ENCODE measurements at places on chromosomes 1 and 21.
A peak's percentile ranks its signal among the peaks of the same experiment; 100 is the strongest.

DNA sequence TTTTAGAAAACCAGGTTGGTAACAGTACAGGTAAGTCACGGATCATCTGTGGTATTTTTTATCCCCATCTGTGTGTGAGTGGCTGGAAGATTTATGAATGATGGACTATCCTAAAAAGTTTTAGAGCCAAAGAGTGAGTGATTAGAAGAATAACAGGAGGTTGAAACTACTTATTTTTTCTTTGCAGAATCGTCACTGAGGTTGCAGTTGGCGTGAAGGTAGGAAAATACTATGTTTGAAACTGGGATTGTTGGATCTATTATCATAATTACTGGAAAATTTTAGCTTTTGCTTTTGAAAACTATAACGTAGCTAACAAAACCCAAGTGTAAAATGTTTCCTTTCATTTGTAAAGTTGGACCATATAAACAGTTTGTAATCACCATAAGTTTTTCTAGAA is 1.8 kb downstream of the PTBP2 start:
- DNase-seq, result no peak

DNA sequence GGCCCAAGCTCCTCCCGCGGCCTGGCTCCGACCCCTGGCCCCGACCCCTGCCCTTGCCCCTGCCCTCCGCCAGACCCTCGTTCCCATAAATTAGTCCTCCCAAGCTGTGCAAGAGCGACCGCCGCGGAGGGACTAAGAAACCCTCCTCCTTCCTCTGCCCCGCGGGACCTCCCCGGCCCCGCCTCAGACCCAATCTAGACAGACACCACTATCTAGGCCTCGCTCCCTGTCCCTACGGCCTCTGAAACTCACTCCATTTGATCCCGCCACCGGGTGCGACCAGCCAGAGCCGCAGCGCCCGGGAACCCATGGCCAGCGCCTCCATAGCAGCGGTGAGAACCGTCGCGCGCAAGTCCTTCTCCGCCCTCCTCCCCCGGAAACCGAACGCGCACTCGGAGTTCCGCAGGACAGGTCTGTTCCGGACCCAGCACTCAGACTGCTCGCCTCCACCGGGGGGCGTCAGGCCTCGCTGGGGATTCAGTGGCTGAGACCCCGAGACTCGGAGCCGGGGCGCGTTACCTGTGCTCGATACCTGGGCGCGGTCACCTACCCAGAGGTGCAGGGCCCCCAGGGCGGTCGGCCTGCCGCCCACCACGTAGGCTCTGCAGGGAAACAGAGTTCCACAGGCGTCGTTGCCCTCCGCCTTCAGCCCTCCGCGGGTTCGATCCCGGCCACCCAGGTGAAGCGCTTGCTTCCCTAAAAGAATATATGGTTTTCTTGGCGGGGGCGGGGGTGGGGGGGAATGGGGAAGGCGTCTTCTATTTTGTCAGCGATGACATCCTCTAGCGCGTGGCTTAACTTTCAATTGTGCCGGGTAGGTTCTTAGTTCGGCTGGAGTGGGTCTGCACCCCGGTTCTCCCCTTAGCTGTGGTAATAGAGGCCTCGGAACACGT is at the start of gene MRPL39:
TSS of gene MRPL39 (minus strand) at position 331 of the 893 bp plus-strand sequence. CDS start at position 325, 6 bp downstream.
- peak; percentile 80 for DNase-seq

DNA sequence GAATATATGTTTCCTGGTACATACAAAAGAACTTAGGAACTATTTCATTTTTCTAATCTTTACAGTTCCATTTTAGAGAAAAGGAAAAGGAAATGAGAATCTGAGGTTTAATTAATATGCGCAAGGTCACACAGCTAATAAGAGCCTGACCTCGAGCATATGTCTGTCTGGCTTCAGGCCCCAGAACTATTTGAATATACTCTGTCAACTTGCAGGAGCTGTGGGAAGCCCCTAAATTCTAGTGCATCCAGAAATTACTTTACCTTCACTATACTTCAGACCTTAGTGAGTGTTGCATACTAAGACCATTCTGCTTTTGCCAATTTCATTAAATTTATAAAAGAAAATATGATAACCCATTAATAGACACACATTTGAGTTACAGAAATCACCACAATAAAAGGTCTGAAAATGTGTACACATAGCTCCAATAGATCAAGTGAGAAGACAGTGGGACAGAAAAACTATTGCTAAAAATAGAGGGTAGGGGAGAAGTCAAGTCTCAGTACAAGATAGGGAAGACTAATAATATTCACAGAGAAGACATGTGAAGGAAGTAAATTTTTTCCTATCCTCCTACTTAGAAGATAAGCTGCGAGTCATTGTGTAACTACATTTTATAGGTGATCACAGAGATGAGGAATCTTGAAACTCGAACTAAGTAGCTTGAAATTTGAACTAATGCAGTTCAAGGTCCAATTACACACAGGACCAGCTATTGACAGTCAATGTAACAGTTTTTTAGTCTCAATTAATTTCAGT is 3.8 kb downstream of the RGS13 start:
- no peak for DNase-seq

GRCh38 chr1:181151378-181152326 is 63.2 kb downstream of the IER5 start:
- DNase-seq, result no peak

- no peak for DNase-seq
Observed at GRCh38 chr1:83761167-83762038, 237.5 kb downstream of the TTLL7 start.

DNA sequence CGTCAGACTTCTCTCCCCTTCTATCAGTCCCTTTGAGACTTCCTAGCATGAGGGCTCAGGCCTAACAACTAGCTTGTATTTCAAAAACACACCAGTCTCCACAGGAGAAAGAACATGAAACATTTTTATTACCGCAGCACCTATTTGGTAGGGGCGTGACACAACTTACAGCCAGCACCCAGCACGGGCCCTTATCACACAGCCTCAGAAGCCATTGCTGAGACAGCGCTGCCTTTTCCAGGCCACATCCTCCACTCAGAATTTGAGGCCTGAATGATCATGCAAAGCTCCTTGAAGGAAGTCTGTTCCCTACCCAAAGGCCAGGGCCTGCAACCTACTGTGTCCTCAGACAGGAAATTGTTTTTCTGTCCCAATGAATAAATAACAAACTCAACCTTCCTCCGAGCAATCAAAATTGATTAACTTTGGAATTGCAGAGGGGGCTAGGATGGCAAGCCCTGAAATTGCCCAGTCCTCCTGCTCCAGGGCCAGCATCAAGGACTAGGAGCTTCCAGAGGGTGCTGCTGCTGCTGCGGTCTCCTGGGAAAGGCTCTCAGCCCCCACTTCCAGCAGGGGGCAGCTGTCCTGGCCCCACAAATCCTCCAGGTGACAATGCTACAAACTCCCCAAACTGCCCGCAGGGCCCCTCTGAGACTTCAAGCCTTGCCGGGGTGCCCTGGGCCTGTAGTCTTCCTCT is 94.3 kb upstream of the GALNT2 start:
- DNase-seq, result no peak

GRCh38 chr21:46153247-46154154 is 1.9 kb downstream of the FTCD start:
- DNase-seq, result no peak

GRCh38 chr1:60427194-60427593 is 353.6 kb upstream of the C1orf87 start:
- no peak for DNase-seq

DNA sequence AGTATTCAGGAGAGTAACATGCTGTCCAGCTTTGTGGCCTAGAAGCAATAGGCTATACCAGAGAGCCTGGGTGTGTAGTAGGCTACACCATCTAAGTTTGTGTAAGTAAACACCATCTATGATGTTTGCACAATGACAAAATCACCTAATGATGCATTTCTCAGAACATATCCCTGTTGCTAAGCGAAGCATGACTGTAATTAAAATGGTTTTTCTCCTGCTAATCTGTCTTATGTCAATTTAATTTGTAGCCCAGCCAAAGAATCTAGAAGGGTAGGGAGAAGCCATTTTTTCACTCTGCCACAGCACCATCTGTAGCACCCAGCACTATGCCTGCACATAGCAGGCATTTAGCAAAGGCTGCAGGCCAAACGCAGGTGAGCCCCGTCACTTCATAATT is 2.0 kb upstream of the TTC24 start:
- DNase-seq, result no peak

DNA sequence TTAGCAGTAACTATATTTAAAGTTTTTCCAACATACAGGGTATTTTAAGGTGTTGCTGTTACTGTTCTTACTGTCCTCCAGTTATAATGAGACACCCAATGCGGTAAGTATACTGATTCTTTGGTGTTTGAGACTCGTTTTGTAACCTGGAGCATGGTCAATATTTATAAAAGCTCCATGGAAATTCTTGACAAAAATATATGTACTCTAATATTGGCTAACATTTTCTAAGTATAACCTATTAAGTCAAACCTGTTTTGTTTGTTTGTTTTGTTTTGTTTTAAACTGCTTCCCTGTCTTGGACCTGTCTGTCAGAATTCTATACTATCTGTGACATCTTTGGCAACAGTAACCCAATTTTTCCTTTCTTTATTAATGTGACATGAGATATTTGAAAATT is 15.9 kb upstream of the CAP1 start:
- DNase-seq, result no peak

DNA sequence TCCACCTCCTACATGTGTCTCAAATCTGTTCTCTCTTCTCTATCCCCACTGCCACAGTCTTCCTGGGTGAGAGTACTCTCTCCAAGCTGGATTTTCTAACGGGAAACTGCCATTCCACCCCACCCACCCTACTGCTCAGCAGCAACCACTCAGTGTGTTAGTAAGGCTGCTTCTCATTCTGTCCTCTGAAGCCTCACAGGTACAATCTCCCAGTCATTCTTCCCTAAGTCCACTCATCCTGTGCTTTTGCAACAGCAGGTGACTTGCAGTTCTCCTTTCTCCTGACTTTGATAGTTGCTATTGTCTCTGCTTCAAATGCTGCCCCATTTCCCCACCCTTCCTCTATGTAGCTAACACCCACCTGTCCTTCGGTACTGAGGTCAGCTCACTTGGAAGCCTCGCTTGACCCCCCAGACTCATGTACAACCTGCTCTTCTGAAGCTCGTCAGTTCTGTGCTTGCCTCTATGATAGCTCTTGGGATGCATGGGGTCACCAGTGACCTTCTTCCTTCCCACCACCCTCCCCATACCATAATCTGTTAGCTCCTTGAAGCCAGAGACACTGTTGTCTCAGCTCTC is 188.9 kb downstream of the RRAGC start:
- no peak for DNase-seq

DNA sequence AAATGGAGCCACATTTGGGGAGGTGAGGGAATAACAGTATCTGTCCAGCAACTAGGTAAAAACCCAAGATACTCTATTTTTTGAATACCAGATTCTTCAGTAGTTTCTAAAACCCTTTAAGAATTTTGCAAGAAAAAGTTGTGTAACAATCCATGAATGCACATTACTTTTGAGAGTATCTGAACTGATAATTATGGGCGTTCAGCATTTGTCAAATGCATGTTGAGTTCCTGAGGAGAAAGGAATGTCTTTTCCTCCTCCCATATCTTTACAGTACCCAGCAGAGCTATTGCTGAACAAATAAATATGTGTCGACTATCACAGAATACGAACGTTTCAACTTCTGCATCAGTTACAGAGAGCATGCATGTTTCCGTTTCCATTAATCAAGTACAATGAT is 104.5 kb downstream of the PCNX2 start:
- DNase-seq, result no peak

DNA sequence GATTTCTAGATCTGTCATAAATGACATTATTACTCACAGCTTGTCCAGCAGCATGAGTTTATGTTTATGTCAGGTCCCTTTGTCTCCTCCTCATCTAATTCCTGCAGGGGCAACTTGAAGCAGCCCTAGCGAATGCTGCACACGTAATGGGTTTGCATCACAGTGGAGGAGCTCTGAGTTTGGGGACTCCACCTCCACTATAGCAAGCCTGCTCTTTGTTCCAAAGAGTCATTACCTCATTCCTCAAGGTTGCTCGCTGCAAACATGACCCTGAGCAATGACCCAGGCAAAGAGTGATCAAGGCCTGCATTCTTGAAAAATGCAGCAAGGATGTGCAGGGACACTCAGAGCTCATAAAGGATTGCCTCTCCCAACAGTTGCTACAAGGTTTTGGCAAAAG is 261.9 kb downstream of the HHIPL2 start:
- no peak for DNase-seq

DNA sequence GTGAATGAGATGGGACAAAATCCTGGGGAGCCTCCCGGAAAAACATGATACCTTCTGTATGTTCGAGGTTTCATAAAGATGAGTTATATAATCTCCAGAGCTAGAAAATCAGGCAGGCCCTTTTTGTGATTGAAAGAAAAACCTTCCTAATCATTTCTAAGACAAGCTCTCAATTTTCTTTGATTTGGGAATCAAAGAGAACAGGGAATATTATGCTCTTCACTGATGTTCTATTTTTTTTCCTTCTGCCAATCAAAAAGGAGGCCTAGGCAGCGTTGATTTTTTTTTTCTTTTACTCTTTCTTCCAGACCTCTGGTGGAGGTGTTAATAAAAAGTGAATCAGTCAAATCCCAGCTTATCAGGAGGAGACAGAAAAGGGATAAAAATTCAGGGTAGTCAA is 34.5 kb downstream of the DIRAS3 start:
- no peak for DNase-seq

DNA sequence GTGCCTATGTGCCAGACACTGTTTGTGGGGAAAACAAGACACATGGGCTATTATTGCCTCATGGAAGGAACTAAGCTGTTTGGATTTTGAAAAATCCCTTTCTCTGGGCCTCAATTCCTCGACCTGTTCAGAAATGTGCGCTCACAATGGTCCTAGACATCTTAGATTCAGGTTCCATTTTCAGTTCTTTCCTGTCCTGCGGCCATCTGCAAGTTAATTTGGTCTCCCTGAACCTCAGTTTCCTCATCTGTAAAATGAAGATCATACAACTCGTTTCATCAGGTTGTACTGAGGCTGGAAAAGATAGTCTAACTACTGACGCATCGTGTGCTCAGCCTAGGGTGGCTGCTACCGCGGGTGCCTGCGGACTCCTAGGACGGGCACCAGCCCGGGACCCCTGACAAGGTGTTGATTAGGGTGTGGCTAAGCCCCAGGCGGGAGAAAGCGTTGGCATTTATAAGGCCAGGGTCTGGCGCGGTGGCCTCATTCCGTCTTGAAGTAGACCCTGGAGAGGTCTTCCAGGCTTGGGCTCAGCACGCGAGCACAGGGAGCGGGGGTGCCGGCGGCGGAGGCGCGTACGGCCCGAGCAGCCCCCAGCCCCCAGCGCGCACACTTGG is 493 bp upstream of the ELOA start:
- no peak for DNase-seq

DNA sequence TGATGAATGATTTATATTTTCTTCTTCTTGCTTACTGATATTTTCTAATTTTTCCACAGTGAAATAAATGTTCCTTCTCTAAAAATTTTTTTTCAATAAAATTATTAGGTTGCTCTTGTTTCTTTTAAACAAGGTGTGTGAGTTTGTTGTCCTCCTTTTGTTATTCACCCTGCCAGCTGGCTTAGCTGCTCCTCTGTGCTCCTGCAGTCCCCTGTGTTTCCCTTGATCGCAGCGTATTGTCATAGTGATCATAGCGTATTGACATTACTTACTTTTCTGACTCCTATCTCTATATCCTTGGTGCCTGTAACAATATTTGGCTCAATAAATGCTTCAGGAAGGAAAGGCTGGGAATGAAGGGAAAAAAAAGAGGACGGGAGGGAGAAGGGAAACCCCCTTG is 24.9 kb upstream of the PODN start:
- no peak for DNase-seq

- no peak for DNase-seq
Observed at GRCh38 chr1:17539477-17540254, at the start of gene ARHGEF10L. ARHGEF10L (plus strand) TSS chr1:17539698; CDS start chr1:17580596, 40,898 bp downstream.

GRCh38 chr1:204465546-204466415 is 28.8 kb downstream of the PIK3C2B start:
- DNase-seq, result no peak

All from activated naive CD4-positive, alpha-beta T cell (primary cell).